Thoracic aorta (tissue), 2 donors: ENCODE measurements at places on chromosomes 7 and 10.

DNA sequence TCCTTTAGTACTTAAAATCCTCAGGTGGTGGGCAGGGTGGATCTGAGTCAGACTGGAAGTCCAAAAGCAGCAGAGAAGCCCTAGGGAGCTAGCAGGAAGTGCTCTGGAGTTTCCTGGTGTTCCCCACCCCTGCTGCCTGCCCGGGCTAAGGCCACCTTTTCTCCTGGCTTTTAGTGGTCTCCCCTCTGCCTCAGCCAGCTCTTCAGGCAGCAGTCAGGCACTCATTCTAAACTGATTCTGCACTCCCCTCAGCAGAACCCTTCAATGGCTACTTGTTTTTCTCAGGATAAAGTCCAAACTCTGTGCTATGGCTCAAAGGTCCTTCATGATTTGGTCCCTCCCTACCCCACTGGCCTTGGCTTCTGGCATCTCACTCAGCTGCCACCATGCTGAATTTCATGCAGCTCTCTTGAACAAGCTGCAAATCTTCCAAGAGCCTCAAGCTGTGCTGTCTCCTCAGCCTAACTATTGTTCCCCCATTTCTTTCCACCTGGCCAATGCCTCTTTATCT is 28.9 kb upstream of the DNMBP start:
- DNase-seq = no peak
- H3K4me3 ChIP-seq = no peak overlapping the region

DNA sequence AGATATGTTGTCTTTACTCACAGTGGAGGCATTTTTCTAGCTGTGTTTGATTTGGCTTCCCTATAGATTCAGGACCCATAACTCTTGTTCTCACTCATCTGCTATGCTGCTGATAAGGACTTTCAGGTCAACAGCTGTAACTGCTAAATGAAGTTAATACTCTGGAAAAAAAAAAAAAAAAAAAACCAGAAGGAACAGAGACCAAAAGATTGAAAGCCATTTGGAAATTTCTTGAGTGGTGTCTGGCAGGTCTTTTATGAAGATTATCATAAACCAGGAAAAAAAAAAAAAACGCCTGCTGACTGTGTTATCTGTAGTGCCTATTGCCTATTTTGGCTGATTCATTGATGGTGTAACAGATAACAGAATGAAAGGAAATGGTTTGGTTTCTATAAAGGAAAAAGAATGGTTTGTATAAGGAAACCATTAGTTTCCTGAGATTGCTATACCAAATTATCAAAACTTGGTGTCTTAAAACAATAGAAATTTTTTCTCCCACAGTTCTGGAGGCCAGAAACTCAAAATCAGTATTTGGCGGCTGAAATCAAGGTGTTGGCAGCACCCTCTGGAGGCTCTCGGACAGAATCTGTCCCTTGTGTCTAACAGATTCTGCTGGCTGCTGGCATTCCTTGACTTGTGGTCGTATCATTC is 60.5 kb upstream of the BET1 start:
- H3K27ac ChIP-seq = no peak overlapping the region
- no peak overlapping the region for H3K4me3 ChIP-seq
- no peaks in the 10 kb centered on the region for H3K27me3 ChIP-seq

DNA sequence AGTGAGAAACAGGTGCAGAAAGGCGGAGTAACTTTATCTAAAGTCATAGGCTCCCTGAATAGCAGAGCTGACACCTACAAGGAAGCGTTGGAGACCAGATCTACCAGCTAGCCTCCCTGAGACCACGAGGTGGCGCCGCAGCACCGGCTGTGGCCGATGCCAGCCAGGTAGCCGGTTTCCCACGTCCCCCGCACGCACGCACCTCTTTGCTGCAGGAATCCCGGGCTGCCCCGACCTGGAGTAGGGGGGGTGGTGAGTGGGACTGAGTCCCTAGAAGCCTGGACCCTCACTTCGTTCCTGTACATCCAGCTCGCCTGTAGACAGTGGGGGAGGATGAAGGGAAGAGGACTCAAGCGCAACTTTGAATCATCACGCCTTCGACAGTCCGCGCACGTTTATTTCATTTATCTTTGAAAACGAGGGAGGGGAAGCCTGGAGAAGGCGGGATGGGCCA is 3.7 kb downstream of the ELOVL3 start:
- H3K36me3 ChIP-seq = no peaks in the 10 kb centered on the region
- DNase-seq = no peak
- peak overlapping the region; percentile 70 for H3K4me3 ChIP-seq
- no peak overlapping the region for H3K27ac ChIP-seq
- H3K27me3 ChIP-seq = peaks cover 11% of the 10 kb centered on the region
- H3K4me1 ChIP-seq = peaks cover 27% of the 10 kb centered on the region

GRCh38 chr7:38211940-38212339 is 33.9 kb downstream of the STARD3NL start:
- no peak for DNase-seq
- no peak overlapping the region for H3K4me3 ChIP-seq
- H3K4me1 ChIP-seq = peaks cover 12% of the 10 kb centered on the region
- H3K36me3 ChIP-seq = peaks cover 13% of the 10 kb centered on the region
- no peaks in the 10 kb centered on the region for H3K27me3 ChIP-seq
- H3K27ac ChIP-seq = no peak overlapping the region

DNA sequence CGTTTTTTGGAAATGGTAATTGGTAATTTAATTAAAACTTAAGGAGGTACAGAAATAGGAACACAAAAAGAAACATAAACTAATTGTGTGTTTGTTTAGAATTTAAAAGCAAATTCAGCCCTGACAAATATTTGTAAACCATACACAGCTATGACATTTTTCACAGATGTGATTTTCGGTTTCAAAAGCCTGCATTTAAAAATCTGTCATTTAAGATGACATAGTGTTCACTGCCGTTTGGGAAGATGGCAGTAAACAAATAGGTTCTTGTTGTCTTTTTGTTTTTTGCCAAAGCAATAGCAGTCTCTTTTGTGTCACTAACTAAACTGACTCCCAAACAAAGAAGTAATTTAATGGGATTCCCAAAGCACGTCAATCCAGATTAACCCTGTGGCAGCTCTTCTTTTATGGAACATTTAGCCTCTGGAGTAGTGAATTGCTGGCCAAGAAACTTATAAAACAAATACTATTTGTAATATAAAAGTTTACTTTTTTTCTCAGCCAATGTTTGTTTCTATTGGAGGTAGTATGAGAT is 697.6 kb downstream of the PHTF2 start:
- DNase-seq = no peak
- H3K27ac ChIP-seq = no peak overlapping the region
- no peak overlapping the region for H3K4me3 ChIP-seq
- no peaks in the 10 kb centered on the region for H3K27me3 ChIP-seq
- no peaks in the 10 kb centered on the region for H3K4me1 ChIP-seq

DNA sequence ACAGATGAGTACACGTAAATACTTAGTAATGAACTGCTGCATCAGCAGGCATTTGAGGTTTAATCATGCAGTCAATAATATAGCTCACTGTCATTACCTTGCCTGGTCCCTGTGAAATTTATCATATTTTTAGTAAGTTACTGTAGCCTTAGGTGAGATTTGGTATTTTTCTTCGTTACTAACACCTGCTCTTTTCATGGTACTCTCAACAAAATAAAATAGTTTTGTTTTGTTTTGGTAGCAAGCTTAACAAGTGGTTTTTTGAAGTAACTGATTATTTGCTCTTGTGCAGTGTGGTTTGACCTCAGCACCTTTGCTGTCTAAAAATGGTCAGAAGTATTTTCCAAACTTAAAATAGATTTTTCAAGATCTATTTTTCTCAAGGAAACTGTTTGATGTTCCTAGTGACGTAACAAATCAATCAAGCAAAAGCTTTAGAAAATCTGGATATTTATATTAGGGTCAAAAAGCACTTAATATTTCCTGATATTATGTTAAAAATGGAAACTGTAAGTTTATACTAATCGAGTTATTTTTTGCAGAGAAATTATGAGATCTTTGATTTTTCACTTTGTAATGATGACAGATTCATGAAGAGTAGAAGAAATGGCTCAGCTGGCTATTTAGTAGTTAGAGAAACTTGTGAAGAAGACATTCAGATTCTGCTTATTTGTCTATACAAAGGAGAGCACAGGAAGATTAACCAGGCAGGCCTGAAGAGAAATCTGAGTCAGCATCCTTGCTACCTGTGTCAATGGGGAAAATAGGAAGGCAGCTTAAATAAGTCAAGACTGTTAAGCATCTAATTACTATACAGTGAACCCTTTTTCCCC is 21.0 kb upstream of the RPA3 start:
- no peaks in the 10 kb centered on the region for H3K27me3 ChIP-seq
- no peak overlapping the region for H3K27ac ChIP-seq
- H3K4me3 ChIP-seq = no peak overlapping the region
- no peaks in the 10 kb centered on the region for H3K36me3 ChIP-seq

- DNase-seq = no peak
- no peak overlapping the region for H3K27ac ChIP-seq
- H3K27me3 ChIP-seq = no peaks in the 10 kb centered on the region
- no peaks in the 10 kb centered on the region for H3K36me3 ChIP-seq
- no peak overlapping the region for H3K4me3 ChIP-seq
- no peaks in the 10 kb centered on the region for H3K4me1 ChIP-seq
These were observed 113.8 kb upstream of the EGFR start for GRCh38 chr7:54904986-54905385.

- H3K27ac ChIP-seq = no peak overlapping the region
- H3K4me1 ChIP-seq = no peaks in the 10 kb centered on the region
- no peaks in the 10 kb centered on the region for H3K27me3 ChIP-seq
- no peak for DNase-seq
- no peak overlapping the region for H3K4me3 ChIP-seq
- H3K36me3 ChIP-seq = no peaks in the 10 kb centered on the region
These were observed 65.6 kb upstream of the ZNF716 start for GRCh38 chr7:57384380-57384779.

- H3K4me1 ChIP-seq = peaks cover 22% of the 10 kb centered on the region
- DNase-seq = no peak
- H3K36me3 ChIP-seq = no peaks in the 10 kb centered on the region
- peak overlapping the region; percentile 12 for H3K4me3 ChIP-seq
- no peaks in the 10 kb centered on the region for H3K27me3 ChIP-seq
These were observed 396.2 kb downstream of the HTR7 start for GRCh38 chr10:90461437-90462155.

DNA sequence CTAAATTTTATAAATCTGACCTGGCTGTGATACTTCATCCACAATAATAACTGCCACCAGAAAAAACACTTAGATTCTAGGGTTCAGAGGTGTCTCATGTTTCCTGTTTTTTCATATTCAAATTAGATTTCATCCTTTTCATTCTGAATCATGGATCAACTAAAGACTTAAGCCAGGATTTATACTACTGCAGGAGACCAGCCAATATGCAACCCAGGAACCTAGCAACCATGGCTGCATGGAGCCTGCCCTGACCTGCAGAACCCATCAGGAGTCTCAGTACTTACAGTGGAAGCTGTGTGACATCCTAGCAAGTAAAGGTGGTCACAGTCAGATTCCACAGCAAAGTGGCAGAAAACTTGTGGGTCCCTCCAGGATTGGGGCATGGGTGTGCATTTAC is 40.5 kb upstream of the RNF148 start:
- no peaks in the 10 kb centered on the region for H3K36me3 ChIP-seq
- H3K27ac ChIP-seq = no peak overlapping the region
- no peak overlapping the region for H3K4me3 ChIP-seq
- no peak for DNase-seq

DNA sequence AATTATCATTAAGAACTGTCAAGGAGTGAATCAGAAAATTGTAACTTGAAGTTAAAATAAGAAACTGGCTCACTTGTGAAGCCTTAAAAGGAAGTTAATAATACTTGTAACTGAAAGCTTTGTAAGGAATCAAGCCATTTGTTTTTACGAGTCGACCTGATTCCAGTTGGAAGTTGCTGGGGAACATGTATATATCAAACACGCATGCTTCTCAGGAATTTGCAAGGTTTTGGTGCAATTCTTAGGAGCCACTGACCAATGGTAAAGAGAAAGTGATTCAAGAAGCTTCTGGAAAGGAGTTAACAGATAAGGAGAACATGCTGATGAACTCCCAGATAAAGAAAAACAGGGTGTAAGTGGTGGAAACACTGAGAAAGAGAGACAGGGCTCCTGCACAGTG is 56.4 kb downstream of the ETV1 start:
- peak overlapping the region; percentile 41 for H3K4me3 ChIP-seq
- peaks cover 3% of the 10 kb centered on the region for H3K4me1 ChIP-seq
- DNase-seq = no peak

DNA sequence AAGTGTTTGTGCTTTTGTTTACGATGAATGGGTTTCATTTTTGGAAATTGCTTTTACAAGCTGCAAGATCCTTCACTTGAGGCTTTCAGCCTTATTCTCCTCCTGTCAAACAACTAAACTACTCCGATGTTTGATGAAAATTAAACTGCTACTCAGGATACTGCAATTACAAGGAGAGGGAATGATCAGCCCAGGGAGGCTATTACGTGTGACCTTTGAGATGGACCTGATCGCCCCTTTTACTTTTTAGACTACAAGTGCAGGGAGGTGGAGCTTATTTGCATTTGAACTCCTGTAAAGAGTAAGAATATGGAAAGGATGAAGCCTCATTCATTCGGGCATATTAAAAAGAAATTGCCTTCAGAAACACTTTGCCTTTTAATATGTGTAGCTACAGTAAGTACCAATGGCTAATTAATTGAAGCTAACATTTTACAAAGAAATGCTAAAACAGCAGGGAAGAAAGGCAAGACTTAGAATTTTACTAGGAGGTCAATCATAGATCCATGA is 219.1 kb downstream of the PHTF2 start:
- no peaks in the 10 kb centered on the region for H3K27me3 ChIP-seq
- no peaks in the 10 kb centered on the region for H3K36me3 ChIP-seq
- H3K4me3 ChIP-seq = peak overlapping the region; percentile 81
- H3K4me1 ChIP-seq = peaks cover 36% of the 10 kb centered on the region
- no peak overlapping the region for H3K27ac ChIP-seq

DNA sequence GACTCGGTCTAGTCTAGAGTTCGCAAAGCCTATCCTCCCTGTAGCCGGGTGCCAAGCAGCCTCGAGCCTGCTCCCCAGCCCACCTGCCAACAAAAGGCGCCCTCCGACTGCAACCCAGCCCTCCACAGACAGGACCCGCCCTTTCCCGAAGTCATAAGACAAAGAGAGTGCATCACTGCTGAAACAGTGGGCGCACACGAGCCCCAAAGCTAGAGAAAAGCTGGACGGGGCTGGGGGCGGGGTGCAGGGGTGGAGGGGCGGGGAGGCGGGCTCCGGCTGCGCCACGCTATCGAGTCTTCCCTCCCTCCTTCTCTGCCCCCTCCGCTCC is 622 bp upstream of the COL1A2 start:
- peak overlapping the region; percentile 93 for H3K27ac ChIP-seq
- no peak for DNase-seq
- H3K36me3 ChIP-seq = peaks cover 3% of the 10 kb centered on the region
- H3K4me3 ChIP-seq = peak overlapping the region; percentile 74
- peaks cover 34% of the 10 kb centered on the region for H3K4me1 ChIP-seq

- H3K27ac ChIP-seq = no peak overlapping the region
- H3K27me3 ChIP-seq = no peaks in the 10 kb centered on the region
- H3K4me3 ChIP-seq = no peak overlapping the region
- H3K4me1 ChIP-seq = no peaks in the 10 kb centered on the region
- H3K36me3 ChIP-seq = no peaks in the 10 kb centered on the region
- DNase-seq = no peak
These were observed 48.4 kb upstream of the GSAP start for GRCh38 chr7:77464589-77464988.
